CD4-positive, alpha-beta T cell treated with Interleukin-21 for 1 hour (primary cell): ENCODE measurements at places on chromosomes 4 and X.

- DNase-seq = no peak
Measured at GRCh38 chrX:41308884-41309647, 24.9 kb upstream of the DDX3X start.

- DNase-seq = no peak
Measured at GRCh38 chr4:164639001-164639400, 114.9 kb upstream of the SMIM31 start.

DNA sequence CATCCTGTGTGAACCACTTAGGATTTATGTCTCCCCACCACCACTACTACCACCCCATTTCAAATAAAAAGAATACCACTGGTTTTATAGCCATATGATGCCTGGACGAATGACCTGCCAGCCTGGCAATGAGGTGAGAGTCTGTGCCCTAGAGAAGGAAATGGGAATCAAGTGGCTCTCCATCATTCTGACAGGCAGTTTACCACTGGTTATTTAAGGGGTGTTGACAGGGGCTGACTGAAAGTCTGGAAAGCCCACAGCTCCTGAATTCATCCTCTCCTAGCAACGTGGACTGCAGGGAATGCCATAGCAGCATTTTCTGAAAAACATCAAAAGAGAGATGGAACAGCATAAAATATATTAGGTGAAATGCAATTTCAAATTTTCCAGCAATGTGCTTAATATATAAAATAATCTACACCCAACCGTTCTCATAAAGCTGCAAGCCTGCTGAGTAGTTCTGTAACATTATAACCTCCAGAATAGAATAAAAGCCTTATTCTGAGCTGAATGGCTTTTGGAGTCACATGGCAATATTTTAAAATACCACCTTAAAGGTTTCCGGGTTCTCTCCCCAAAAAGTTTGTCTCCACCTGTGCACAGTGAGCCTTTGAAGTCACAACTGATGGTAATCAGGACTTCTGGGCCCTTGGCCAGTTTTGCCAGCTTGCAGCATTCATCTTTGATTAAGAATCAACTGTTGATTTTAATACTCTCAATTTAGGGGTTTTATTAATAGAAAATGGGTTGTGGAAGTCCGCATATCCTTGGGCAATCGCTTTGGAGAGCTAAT, 121.5 kb downstream of the DCTD start:
- DNase-seq = no peak

- no peak for DNase-seq
Measured at GRCh38 chr4:74014332-74014731, 15.9 kb upstream of the CXCL5 start.
